ENCODE measurements at places on chromosomes 12 and 14. TPM values are rescaled to one million over a fixed set of nuclear protein-coding genes. Genes with fewer than 3 reads are reported as not detected.

GRCh38 chr14:57375156-57375555, 15.2 kb upstream of the NAA30 start:
- no peak for DNase-seq

The SART3 gene
- total RNA-seq = 86.6 TPM

DNA sequence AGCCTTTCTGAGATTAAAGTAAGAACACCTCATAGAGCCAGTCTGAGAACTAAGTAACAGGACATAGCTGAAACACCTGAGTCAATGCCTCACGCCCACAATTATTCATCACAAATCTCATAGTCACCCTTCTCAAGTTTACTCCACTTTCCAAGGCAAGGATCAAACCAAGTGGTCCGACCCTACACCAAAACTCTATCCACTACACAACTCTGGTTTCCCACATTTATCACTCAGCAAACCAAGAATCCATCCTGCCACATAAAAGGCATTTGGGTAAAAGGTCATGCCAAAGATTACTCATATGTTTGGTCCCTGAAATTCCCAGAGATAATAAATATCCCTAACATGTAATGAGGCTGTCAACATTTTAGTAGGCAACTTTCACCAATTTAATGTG, 144.1 kb downstream of the RPAP3 start:
- DNase-seq = peak; percentile 46

DNA sequence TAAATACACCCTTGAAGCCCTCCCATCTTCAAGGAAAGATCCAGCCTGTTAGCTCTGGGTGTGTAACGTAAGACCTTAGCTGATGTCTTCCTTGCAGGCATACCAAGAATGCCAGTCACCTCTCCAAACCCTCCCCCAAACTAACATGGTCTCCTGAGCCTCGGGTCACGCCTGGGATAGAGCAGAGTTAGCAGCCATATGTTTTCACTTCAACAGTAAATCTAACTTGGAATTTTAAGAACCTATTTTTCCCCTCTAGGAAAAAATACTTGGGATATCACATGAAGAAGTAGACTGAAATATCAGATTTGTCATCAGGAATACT, 27.9 kb downstream of the BCL2L14 start:
- no peak for DNase-seq

The BHLHE41 gene
- total RNA-seq = 0.41 TPM

The FKBP4 gene
- total RNA-seq = 45.5 TPM

DNA sequence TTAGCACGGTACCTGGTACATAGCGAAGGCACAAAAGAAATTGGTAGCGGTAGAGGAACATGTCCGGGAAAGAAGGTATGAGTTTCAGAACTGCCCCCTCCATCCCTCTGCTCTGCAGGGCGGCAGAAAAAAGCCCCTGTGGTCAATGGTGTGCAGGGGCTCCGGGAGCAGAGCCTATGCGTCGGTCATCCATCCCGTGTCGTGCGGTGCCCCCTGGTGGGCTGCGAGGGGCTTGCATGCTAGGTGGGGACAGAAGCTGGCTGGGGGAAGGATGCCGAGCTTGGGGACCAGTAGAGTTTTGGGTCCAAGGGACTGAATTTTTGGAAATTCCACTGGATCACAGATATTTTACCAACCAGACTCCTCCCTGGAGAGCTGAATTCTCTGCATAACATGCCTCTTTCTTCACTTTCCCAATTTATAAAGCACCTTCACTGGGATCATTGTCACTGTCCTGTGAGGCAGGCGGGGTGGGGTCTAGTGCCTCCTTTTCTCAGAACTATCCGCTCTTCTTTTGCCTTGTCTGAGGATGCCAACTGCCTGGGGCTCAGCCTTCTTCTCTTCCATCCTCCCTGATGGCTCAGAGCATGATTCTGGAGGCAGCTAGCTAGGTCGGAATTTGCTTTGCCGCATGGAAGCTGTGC, 148.7 kb downstream of the SMOC1 start:
- peak; percentile 9 for DNase-seq

GRCh38 chr12:23556661-23557060, 392.8 kb downstream of the SOX5 start:
- DNase-seq = no peak

DNA sequence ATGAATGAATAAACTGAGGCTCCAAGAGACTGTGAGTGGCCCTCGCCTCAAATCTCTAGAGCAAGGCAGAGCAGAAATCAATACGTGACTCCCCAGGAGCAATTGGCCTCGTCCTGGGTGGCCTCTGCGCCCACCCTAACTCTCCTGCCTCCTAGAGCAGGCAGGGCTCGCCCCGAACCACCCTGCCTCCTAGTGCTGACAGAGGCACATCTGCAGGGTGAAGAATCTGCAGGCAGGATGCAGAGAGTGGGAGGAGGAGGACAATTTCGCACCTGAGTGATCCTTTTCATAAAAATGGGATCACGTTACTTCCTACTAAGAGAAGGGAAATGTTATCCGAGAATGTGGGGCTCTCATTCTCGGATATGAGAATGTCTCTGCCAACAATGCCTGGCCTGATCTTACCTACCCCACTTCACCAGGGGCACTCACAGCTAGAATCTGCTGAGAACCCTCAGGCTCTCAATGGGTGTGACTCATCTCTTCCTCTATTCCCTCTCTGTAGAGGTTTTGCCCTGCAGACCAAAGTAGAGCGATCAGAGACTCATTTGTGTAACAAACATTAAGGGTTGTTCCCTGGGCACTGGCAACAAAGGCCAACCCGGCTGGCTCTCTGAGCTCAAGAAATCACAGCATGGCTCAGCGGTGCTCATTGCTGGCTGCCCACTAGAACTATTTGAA, 61.7 kb upstream of the BCL2L14 start:
- peak; percentile 54 for DNase-seq

- no peak for DNase-seq
Measured at GRCh38 chr12:67942724-67943123, 46.5 kb upstream of the IFNG-AS1 start.

DNA sequence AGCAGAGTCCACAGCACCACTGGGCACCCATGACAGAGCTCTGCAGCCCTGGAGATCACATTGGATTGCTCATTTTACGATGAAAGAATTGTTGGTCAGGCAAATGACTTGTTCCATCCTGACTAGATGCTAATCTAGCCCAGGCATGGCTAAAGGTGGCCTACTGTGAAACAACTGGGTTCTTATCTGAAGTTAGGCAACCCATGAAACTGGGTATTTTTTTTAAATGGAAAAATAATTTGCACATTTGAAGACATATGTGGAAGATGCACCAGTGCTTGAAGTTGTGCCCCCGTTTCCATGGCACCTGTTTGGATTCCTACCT, 8.3 kb downstream of the PYGL start:
- DNase-seq = no peak

The USP44 gene
- total RNA-seq = not detected

DNA sequence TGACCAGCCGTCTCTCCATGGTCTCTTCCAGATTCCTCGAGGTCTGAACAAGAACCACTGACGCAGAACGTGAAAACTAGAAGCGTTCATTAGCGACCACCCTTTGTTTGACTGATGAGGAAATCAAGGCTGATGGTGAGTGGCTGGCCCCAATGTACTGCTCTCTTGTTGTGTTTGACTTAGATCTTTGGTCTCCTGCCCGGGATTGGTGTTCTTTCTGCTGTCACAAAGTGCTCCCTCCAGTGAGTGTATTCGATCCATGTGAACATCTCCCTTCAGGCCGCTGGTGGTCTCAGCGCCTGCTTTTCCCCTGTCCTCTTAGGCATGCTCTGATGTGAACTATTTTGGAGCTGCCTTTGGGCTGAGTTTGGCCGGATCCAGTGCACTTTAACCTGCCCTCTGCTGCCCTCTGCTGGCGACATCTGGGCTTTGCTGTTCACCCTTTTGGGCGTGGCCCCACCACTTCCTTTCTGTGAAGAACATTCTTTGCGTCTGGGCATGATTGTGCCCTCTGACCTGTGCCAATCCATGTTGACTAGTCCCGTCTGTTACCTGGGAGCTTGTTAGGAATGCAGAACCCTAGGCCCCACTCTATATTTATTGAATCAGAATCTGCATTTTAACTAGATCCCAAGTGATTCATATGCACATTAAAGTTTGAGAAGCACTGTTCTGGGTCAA, 279.1 kb downstream of the TTC6 start:
- DNase-seq = peak; percentile 51

- no peak for DNase-seq
Measured at GRCh38 chr12:14643251-14643650, 53.1 kb downstream of the GUCY2C start.

- no peak for DNase-seq
Measured at GRCh38 chr12:129028844-129029243, 175.6 kb downstream of the GLT1D1 start.

GRCh38 chr14:103712633-103713247, 2.5 kb downstream of the XRCC3 start:
- no peak for DNase-seq

GRCh38 chr12:24116548-24116947, 167.1 kb upstream of the SOX5 start:
- DNase-seq = no peak

- DNase-seq = no peak
Measured at GRCh38 chr12:113504917-113505316, 33.2 kb upstream of the LHX5 start.

The RNASE7 gene
- total RNA-seq = not detected

DNA sequence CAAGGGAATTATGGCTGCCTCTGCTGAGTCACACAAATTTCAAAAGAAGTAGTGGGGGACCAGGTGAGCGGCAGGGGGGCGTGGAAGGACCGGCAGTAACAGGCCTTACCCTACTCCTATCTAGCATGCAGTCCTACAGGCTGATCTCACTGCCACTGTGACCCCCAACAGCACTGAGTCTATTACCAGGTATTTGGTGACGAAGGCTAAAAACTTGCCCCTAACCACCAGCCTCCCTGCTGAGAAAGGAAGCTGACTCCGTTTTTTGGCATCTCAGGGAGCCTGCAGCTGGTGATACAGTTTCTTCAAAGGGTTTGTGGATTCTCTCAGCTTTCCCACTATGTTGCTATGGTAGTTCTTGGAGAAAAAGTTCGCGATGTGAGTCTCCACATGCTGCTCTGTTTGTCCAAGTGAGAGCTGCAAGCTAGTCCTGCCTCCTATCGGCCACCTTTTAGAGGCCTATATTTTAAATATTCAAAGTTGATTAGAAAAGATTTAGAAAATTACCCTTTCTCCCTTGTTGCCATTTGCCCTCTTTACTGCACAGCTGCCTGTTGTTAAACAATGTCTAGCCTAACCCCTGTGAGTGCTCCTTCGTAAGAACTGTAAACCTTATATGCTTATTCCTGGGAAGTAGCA, 57.1 kb upstream of the SLCO1B1 start:
- peak; percentile 96 for DNase-seq

GRCh38 chr12:113359939-113360748, 1.8 kb downstream of the PLBD2 start:
- peak; percentile 8 for DNase-seq

- peak; percentile 58 for DNase-seq
Measured at GRCh38 chr12:127964717-127965116, 302.3 kb upstream of the TMEM132C start.

The KLRB1 gene
- not detected for total RNA-seq

The B3GNT4 gene
- total RNA-seq = 0.22 TPM

DNA sequence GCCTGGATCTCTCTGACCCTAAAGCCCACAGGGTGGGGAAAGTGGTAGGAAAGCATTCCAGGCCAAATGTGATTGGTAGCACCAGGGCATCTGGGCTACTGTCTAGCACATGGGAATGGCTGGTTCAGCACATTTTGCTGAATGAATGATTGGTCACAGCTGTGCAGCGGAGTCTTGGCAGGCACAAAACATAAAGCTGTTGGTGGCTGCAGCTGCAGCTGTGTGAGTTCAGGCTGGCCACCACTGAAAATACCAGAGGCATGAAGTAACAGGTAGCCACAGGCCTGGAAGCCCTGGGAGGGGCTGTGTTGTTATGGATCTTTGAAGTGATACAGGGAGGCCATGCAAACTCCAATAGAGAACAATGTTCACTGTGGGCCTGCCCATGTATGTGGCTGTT, 72.7 kb downstream of the MYRFL start:
- peak; percentile 64 for DNase-seq

DNA sequence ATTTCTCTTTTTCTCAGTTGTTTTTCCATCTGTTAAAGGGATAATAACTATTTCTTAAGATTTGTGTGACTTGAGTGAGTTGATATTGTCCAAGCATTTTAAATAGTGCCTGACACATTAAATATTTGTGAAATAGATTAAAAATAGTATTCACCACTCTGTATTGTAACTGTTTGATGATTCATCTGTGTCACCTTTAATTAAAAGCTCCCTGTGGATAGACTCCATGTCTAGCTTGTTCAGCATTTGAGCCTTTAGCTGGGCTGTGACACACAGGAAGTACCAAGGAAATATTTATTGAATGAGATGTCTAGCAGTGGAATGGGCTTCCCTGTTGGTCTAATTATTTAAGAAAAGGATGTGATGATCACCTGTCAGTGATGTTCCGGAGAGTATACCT, 1.8 kb upstream of the GLIPR1L2 start:
- peak; percentile 83 for DNase-seq

GRCh38 chr12:96041181-96041580, 5.8 kb upstream of the LTA4H start:
- DNase-seq = no peak

DNA sequence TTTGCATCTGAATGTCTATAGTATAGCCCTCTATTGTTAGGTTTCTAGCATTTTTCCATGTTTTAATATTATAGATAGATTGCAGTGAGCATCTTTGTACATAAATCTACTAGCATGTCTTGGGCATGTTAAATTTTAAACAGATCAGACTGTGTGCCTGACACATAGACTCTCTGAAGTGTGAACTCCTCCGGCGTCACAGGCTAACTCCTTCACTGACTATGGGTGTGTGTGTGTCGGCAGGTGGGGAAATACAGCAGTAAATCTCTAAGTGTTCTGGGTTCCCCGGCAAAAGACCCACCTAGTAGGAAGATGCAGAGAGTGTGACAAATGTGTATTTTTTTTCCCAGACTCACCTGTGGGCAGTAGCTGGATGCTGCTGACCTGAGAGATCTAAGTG, 2.3 kb downstream of the VWF start:
- no peak for DNase-seq

Data from A172 (cell line).